ENCODE measurements at places on chromosomes 1 and 21. TPM values are rescaled to one million over a fixed set of nuclear protein-coding genes. Genes with fewer than 3 reads are reported as not detected.
A peak's percentile ranks its signal among the peaks of the same experiment; 100 is the strongest.

Gene DMBX1
- polyA plus RNA-seq = 0.06 TPM

DNA sequence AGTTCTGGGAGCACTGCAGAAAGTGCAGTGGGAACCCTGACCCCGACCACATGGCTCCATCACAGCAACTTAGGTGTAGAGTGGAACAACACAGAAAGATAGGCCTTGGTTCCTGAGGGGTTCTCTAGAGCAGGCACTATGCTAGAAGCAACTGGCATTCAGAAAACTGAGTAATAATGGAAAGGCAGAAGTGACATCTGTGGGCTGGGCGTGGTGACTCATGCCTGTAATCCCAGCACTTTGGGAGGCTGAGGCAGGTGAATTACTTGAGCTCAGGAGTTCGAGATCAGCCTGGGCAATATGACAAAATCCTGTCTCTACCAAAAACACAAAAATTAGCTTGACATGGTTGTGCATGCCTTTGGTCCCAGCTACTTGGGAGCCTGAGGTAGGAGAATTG, 5.3 kb downstream of the MRPS15 start:
- peak overlapping the region; percentile 76 for H3K27ac ChIP-seq
- no peak for DNase-seq
- H3K4me1 ChIP-seq = peaks cover 5% of the 10 kb centered on the region
- H3K27me3 ChIP-seq = no peaks in the 10 kb centered on the region
- H3K36me3 ChIP-seq = peaks cover 77% of the 10 kb centered on the region
- no peak overlapping the region for H3K4me3 ChIP-seq

DNA sequence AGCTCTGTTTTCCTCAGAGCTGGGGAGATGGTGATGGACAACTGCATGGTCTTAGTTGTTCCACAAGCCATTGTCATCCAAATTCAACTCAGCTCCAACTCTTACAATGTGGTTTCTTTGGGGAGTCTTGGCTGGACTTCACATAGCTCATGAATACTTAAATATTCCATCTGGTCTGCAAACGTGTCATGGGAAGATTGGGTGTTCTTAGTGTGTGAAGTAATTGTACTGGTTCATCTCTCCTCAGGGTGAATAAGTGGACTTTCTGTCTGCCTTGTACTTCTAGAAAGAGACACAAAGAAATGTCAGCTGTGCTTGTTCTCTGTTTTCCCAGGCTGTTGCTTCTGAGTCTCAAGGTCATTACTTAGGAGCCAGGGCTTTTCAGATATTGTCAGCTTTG, 106.6 kb downstream of the VPS13D start:
- H3K27ac ChIP-seq = peak overlapping the region; percentile 14
- no peaks in the 10 kb centered on the region for H3K36me3 ChIP-seq
- no peak for DNase-seq
- no peaks in the 10 kb centered on the region for H3K27me3 ChIP-seq
- H3K4me1 ChIP-seq = no peaks in the 10 kb centered on the region

Gene SLC6A17
- polyA plus RNA-seq = 0.13 TPM

Gene SPATA45
- polyA plus RNA-seq = 0.67 TPM

Gene AADACL3
- not detected for polyA plus RNA-seq

- H3K4me3 ChIP-seq = no peak overlapping the region
- H3K4me1 ChIP-seq = peaks cover 40% of the 10 kb centered on the region
- DNase-seq = no peak
- H3K27me3 ChIP-seq = no peaks in the 10 kb centered on the region
- no peak overlapping the region for H3K27ac ChIP-seq
Observed at GRCh38 chr1:159030877-159031447, 21.3 kb downstream of the IFI16 start.

- no peak overlapping the region for H3K4me3 ChIP-seq
- peaks cover 21% of the 10 kb centered on the region for H3K36me3 ChIP-seq
- no peak overlapping the region for H3K27ac ChIP-seq
Observed at GRCh38 chr1:228339059-228339704, 67.5 kb downstream of the TRIM11 start.

Gene VWA5B1
- 0.68 TPM for polyA plus RNA-seq

GRCh38 chr1:155968670-155969069, 9.7 kb downstream of the ARHGEF2 start:
- no peaks in the 10 kb centered on the region for H3K36me3 ChIP-seq
- H3K4me1 ChIP-seq = peaks cover 93% of the 10 kb centered on the region
- no peak for DNase-seq
- H3K4me3 ChIP-seq = no peak overlapping the region
- peak overlapping the region; percentile 71 for H3K27ac ChIP-seq

- no peaks in the 10 kb centered on the region for H3K36me3 ChIP-seq
- H3K4me1 ChIP-seq = peaks cover 84% of the 10 kb centered on the region
- DNase-seq = peak; percentile 68
- H3K27ac ChIP-seq = peak overlapping the region; percentile 84
- H3K4me3 ChIP-seq = peak overlapping the region; percentile 20
Observed at GRCh38 chr1:205313563-205314308, 7.8 kb downstream of the NUAK2 start.

Data from left lung (tissue), 14 donors.